ENCODE measurements at places on chromosomes 3 and 15.

GRCh38 chr3:35322070-35322469, 317.3 kb upstream of the ARPP21 start:
- no peak for DNase-seq

- no peak for DNase-seq
These were observed 9.1 kb upstream of the USP3 start for GRCh38 chr15:63495343-63495742.

DNA sequence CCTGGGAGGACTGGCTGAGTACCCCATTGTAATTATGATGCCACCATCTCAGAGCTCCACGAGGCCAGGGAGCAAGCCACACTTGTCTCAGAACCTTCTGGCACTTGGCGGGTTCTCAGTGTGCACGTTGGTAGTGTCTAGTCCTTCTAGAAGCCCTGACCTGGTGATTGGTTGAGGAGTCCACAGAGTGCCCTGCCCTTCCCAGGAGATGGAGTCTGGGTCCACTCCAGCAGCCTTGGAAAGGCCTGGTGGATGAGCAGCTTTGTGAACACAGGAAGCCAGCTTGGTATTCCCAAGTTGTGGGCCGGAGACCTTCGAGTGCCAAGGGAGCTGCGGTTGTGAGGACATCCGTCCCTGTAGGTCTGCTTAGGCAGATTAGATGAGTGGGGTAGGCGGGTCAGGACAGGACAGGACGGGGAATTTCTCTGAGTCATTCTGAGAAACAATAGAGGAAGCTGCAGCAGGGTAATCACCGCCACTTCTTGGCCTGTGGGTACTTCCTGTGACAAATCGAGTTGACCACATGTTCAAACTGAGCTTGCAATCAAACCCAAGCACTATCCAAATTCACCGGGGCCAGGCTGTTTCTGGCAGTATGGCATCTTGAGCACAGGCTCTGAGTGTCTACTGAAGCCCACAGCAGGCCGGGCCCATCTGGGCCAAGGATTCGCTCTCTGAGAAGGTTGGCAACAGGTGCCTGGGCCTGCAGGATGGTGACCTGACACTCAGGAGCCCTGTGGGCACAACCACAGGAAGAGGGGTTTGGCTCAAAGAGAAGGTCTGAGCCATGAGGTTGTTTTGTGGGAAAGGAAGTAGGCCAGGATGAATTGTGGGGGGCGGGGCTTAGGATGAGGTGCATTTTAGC, 71.5 kb upstream of the PLXNA1 start:
- DNase-seq: no peak

DNA sequence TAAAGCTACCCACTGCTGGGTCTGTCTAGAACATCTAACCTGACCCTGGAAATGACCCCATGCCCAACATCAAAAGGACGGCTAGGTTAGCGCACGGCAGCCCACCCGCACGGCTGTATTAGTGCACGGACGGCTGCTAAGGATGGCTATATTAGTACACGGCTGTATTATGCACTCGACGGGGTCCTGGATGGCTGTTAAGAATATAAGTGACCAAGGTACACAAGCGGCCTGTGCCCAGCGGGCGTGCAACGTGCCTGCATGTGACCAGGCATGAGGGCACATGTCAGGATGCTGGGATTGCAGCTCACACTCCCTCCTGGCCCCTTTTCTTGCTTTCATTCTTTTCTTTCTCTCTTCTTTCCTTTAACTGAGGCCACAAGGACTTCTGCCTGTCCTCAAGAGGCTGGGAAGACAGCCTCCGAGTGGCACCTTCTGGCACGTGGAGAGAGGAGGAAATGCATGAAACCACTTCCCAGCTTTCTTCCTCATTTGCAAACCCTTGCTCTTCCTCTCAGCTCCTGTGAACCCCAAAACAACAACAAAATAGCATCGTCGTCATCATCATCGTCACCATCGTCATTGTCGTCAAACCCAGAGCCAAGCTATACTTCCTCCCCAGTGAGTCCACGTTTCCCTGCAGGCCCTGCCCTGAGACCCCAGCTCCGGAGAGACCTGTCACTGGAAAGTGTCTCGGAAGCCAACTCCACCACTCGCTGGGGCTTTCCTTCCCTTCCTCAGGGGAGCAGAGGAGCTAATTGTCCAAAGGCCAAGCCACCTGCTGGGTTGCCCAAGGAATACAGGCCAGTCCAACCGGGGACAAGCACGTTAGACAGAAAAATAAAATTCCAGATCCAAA, 101.8 kb downstream of the CHSY1 start:
- no peak for DNase-seq

DNA sequence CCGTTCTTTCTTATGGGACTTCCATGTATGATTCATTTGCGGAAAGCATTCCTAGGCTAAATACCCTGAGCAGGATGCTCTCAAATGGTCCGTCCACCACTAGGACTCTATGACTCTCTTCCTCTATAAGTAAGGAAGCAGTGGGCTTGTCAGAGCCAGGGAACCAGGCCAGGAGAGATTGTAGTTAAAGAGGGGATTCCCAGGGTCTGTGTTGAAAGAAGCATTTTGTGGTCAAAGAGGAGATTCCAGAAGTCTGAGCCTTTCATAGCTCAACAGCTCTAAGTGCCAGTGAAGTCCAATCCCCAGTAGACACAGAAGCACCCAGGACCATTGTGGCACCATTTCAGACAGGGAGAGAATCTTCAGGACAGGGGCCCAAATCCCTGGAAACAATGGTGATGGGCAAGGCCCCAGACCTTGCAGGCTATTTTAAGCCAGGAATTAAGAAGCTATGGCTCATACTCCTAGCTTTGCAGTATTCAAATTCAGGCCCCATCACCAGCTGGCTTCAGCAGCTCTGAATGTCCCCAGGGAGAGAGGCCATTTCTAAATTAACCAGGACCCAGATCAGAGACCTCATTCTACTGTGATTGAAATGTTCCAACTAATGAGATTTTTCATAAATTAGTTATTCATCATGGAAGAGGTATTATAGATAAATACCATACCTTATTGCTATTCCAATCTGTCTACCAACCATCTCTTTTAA, 81.7 kb downstream of the CD47 start:
- no peak for DNase-seq

GRCh38 chr15:60120100-60120499, 116.0 kb downstream of the FOXB1 start:
- no peak for DNase-seq

- DNase-seq: no peak
These were observed 125.1 kb downstream of the SHQ1 start for GRCh38 chr3:72722930-72723726.

DNA sequence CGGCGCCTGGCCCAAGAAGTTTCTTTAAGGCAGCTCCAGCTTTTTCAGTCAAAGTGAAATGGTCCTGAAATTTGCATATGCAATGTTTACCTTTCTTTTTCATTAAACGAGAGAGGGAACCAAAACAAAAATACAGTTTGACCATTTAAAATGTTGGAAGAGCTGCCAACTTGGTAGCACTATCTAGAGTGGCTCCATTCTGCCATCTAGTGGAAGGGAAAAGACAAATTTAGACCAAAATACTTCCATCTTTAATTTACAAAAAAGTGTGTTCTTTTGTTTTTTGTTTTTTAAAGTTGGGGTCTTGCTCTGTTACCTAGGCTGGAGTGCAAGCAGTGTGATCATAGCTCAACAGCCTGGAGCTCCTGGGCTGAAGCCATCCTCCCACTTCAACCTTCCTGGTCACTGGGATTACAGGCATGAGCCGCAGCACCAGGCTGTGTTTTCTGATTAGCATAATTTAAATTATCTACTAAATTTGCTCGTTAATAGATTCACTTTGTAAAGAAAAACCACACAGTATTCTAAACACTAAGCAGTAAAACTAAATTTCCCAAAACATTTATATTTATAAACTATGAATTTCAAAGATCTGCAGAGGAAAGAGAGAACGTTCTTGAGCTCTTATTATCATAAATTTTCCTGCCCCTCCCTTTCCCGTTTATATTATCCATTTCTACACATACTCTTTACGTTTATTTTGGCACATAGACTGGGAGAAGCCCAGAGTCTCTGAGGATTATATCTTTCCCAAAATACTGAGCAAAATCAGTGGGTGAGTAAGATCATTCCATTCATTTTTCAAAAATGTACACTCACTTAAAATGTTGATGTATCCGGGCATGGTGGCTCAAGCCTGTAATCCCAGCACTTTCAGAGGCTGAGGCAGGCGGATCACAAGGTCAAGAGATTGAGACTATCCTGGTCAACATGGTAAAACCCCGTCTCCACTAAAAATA, 15.4 kb upstream of the RFC4 start:
- peak; percentile 50 for DNase-seq

GRCh38 chr15:32657198-32657883, 15.8 kb downstream of the SCG5 start:
- DNase-seq: no peak

DNA sequence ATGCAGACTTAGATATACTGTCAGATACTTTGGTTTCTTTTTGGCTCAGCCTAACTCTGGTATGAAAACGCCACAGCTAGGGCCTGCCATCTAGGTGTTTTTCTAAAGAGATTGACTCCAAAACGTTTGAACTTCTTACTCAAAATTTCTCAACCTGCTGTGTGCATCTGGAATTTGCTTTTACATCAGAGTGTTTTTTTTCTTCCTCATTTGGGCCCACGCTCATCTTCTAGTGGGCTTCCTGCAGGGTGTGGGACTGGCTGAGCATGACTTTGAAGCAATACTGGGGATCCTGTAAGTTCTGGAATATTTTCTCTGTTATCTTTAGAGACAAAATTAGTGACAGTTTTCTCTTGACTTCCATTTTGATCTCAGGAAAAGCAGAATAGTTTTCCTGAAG, 117.8 kb downstream of the NR1D2 start:
- DNase-seq: no peak

DNA sequence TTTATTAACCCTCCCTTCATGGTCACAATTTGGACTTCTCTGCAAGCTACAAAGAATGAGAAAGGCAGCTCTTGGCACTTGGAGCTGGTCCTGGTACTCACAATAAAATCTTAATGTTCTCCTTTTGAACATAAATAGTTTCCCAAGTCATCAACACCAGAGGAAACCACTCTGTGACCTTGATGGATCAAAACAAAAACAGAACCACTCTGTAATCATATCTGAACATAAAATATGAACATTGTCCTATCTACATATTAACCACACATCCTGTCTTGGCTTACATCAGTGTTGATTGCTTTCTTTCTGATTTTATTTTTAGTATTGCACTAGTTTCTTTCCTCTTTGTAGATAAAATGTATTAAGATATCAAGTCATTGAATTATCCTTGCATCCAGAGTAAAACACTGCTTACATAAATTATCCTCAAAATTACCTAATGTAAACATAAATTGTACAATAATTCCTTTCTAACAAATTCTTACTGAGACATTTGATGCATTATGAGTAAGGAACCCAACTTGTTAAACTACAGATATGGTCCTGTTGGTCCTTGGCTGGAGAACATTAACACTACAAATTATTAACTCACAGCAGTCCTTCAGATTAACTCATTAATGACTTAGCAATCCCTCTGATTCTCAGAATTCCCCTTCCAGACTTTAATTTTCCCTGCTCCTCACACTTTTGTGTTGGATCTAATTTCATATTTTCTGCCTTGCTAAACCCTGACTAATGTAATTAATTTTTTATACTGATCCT, 860.5 kb downstream of the DIPK2A start:
- no peak for DNase-seq

- DNase-seq: no peak
These were observed 267.6 kb downstream of the FAM43A start for GRCh38 chr3:194953291-194953690.

GRCh38 chr15:99944131-99944530, 210.9 kb upstream of the LYSMD4 start:
- DNase-seq: no peak

DNA sequence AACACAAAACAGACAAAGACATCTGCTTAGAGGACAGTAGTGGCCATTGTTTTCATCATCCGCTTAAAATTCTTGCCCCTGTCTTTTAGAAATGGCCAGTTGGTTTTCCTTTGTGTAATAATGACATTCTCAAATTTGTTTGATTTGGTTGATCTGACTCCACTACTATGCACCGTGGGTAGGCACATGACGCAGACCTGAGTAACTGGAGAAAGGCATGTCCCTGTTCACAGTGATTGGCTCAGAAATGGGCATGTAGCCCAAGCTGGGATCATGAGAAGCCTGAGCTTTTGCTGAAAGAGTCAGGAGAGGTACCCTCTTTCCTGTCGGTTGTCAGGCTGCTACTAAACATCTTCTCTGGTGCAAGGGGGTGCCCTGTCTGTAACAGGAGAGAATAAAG, 36.6 kb upstream of the MAGI1 start:
- no peak for DNase-seq

GRCh38 chr15:100216182-100216581, 125.6 kb downstream of the ADAMTS17 start:
- no peak for DNase-seq

- no peak for DNase-seq
These were observed 31.6 kb upstream of the PDZRN3 start for GRCh38 chr3:73656241-73656890.

DNA sequence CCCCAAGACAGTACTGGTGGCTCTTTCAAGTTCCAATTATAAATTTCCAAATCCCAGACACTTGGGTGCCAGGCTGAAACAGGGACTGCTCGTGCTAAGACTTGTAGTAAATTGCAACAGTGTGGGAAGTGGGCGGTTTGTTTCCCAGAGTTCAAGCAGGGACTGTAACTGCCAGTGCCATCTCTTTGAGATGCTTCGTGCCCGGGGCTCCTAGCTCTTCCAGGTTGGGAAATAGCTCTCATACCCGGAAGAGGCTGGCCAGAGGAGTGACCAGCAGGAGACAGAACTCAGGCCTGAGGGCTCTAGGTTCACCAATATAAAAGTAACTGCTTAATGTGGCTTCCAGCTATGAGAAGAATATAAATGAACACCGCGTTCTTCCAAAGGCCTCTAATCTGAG, 54.0 kb upstream of the NEO1 start:
- DNase-seq: no peak

- no peak for DNase-seq
These were observed 194.8 kb upstream of the DPH6 start for GRCh38 chr15:35740761-35741160.

GRCh38 chr3:46135475-46135874, 72.6 kb downstream of the CCR1 start:
- DNase-seq: no peak

DNA sequence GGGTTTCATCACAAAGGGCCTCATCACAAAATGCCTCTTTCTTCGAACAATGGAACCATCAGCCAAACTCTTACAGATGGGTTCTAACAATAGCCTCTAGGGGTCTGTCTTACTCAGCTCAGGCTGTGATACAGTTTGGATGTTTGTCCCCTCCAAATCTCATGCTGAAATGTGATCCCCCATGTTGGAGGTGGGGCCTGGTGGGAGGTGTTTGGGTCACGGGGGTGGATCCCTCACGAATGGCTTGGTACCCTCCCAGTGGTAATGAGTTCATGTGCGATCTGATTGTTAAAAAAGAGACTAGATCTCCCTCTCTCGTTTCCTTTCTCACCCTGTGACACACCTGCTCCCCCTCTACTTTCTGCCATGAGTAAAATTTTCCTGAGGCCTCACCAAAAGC, 47.9 kb upstream of the LIPC start:
- no peak for DNase-seq

GRCh38 chr3:28544236-28544635, 195.6 kb upstream of the AZI2 start:
- no peak for DNase-seq

DNA sequence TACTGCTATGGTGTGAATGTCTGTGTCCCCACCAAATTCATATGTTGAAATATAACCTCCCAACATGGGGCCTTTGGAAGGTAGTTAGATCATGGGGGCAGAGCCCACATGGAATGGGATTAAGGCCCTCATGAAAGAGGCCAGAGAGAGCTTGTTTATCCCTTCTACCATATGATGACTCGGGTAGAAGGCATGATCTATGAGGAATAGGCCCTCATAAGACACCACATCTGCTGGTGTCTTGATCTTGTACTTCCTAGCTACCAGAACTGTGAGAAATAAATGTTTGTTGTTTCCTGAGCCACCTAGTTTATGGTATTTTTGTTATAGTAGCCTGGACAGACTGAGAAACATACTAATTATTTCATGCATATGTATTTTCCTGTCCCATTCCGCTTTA, 51.9 kb downstream of the WWTR1 start:
- no peak for DNase-seq

Data from left kidney (tissue), 8 donors.